Epithelial cell of esophagus (primary cell): ENCODE measurements at places on chromosomes 1 and 21.

DNA sequence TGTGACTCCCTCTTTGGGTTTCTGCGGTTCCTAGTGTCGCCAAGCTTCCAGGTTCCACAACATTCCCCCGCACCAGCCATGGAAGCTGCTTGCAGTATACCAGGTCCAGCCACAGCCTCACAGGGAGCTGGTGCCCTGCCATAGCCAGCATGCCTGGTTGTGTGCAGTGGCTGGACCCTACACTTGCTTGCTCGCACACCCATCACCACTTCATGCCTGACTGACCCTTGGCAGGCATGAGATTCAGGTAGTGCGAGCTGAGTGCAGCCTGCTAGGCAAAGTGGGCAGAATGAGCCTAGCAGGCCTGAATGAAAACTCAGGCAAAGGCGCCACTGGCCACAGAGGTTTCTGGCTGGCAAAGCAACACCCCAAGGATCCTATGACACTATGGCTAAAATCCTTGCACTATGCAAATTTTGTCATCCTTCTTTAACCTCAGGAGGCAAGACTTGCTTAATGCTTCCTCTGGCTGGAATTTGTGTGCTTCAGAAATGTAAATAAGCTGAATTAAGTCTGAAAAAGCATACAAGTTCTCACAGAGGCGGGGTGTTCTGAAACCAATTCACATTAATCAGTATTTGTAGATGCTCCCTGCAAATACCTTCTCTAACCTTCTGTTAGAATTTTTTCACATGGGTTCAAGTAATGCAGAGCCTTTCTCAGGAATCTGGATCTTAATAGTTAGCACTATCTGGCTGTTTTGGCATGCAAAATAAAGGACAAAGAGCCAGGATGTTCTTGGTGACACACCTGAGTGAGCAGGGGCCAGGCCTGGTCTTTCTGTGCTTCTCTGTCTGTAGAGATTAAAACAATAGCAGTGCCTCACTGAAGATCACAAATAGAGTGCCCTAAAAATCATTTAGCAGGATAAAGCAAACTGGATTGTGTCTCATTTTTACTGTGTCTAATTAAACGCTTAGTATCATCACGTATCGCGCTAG lies 256.9 kb downstream of the GPATCH2 start:
- no peak for DNase-seq

DNA sequence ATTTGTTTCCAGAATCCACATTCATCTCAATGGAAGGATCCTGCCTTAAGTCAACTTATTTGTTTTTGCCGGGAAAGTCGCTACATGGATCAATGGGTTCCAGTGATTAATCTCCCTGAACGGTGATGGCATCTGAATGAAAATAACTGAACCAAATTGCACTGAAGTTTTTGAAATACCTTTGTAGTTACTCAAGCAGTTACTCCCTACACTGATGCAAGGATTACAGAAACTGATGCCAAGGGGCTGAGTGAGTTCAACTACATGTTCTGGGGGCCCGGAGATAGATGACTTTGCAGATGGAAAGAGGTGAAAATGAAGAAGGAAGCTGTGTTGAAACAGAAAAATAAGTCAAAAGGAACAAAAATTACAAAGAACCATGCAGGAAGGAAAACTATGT lies 2.6 kb downstream of the GADD45A start:
- DNase-seq: peak; percentile 41

DNA sequence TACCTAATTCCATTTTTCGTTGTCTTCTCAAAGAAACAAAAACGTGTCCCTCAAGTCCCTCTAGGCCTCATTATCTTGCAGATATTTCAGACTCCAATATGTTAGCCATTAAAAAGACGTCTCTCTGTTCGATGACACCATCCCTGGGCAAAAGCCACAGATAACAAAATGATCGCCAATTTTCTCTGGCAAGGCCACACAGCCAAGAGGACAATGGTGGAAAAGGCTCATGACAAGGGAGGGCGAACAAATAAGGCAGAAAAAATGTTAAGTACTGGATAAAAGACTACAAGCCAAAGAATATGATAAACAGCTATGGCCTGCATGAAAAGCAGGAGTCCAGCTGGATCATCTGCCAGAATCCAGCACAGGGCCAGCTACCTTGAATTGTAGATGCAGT lies 82.9 kb downstream of the TBX15 start:
- no peak for DNase-seq

DNA sequence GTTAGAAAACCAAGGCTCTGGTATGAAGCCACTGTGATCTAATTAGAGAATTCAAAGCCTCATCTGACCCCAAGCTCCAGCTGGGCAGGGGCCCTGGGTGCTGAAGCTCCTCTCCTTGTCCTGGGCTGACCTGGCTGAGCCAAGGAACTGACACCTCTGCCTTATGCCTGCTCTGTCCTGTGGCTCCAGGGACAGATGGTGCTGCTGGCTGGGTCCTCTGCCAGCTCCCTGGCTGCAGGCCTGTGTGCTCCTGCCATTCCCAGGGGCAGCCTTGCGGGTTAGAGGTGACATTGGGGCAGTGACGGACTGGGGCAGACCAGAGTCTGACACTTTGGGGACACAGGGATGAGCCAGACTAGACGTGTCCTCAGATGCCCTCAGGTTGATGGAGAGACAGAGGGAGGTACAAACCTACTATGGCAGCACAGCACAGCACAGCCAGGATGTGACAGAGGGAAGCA lies 11.8 kb downstream of the ACOT11 start:
- no peak for DNase-seq

- no peak for DNase-seq
Measured at GRCh38 chr1:30403726-30404125, 319.7 kb downstream of the MATN1 start.

DNA sequence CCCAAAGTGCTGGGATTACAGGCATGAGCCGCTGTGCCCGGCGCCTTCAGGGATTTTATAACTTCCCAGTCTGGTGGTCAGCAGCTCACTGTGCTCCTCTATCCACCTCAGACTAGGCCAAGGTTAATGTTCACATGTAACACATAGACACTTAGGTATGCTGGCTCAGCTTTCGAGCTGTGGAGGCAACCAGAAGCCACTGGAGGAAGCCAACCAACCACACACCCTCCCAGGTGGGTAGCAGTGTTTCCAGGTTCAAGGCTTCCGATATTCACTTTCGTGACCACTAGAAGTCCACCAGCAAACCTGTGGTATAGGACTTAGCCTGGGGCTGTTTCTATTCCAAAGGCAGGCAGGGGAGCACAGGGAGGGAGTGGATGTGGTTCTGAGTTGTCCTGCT lies 255.9 kb upstream of the KIAA0040 start:
- no peak for DNase-seq

- no peak for DNase-seq
Measured at GRCh38 chr1:206682111-206682510, 2.6 kb upstream of the MAPKAPK2 start.

DNA sequence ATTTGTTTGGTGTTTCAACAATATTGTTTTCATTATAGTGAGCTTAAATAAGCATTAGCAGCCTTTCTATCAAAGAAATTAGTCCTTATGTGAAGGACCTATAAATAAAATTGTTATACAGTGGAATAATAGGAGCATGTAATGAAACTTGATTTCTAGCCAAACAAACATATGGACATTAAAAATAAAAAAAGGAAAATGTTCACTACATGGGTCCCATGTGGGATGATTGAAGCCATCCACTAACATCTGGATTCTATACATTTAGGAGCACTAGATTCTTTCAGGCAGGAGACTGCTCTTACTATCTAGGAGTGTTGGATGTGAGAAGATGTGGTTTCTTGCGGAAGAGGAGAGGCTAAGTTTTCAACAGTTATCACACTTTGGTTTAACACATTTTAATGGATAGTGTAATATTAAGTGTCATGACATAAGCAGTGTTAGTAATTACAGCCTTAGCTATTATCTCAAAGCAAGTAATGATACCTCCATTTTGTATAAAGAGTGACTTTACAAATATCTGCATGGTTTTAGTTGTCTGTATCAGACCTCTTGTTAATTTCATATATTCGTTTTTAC lies 62.3 kb downstream of the LYPLAL1 start:
- DNase-seq: no peak

DNA sequence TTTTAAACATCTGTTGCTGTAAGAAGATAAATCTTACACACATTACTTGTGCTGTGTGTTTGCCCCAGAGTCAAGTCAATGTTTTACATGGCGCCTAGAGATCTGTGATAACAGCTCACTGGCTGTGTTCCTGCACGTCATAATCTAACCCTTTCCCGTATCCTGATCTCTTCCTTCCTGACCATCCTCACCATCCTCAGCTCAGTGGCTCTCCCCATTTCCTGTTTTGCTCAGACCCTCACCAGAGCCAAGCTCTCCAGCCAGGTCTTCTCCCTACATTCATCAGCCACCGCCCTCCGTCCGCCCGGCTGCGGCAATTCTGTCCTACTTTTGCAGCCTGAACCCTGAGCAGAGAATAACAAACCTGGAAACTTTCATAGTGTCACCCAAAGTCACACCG lies 824.7 kb downstream of the USP25 start:
- DNase-seq: no peak

DNA sequence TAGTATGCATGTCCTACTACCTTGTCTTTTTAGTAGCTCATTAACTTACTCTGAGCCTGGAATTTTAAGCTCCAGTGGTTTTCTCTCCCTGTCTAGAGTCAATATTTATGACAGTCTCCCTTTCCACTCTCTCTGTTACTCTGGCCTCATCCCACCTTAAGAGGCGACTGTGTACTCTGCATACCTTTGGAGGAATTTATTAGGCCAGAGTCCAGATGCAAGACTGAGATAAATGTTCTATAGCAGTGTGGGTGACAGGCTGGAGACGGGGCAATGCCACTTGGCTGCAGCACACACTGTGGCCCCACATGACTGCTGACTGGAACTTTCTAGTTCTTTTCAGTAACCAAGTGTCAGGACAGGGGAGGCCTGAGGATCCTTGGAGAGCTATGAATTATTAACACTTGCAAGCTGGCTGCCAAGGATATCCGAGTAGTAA lies 4.1 kb upstream of the PDZK1 start:
- DNase-seq: no peak

DNA sequence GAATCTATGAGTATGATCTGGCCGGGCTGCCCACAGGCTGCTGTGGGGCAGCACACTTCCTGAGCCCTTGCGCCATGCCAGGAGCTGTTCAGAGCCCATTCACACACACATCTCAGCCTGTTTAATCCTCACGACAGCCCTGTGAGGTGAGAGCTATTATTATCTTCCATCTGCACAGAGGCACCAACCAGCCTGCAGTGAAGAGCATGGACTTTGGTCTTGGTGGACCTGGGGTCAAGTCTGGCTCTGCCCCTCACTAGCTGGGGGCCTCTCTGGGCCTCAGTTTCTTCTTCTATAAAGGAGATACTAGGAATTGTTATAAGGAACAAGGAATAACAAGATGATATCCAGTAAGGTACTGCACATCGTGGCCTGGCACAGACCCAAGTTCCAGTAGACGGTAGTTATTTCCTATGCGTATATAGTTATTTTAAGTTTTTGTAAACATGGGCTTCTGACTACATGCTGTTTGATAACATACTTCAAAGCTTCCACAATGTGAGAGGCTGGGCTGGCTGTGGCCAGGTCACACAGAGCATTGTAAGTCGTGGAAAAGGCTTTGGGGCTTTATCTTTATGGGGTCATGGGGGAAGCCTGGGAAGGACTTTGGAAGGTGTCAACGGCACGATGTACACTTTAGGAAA lies 3.4 kb upstream of the PADI2 start:
- DNase-seq: no peak

DNA sequence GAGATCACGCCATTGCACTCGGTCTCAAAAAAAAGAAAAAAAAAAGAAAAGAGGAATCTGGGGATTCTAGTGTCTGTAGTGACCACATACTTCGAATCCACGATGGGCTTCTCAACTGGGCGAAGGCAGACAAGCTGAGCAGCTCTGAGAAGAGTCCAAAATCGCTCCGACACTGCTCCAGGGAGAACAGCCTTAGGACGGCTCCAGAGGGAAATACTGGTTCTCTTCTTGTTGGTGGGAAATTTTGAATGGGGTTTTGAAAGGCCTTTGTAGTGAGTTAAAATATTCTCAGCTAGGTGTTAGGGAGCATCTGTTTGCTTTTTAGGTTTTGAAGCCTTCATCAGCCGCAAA lies 18.3 kb upstream of the HJV start:
- no peak for DNase-seq

DNA sequence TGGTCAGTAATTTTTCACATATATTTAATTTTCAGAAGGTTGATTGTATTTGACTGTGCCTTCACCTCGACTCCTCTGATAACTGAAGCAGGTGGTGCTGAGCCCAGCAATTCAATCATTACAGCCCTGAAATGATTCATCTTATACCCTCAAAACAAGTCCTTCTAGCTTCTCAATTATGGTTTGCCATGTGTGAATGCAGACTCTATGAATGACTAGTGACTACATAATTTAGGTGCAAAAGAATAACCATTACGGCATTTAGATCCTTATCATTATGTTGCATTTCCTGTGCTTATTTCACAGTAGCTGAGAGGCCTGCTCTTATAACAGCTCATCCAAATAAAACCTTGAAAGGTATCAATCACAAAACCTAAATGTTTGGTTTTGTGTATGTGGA lies 54.0 kb upstream of the COL11A1 start:
- DNase-seq: no peak

- DNase-seq: no peak
Measured at GRCh38 chr1:58862728-58863385, 79.0 kb upstream of the JUN start.

DNA sequence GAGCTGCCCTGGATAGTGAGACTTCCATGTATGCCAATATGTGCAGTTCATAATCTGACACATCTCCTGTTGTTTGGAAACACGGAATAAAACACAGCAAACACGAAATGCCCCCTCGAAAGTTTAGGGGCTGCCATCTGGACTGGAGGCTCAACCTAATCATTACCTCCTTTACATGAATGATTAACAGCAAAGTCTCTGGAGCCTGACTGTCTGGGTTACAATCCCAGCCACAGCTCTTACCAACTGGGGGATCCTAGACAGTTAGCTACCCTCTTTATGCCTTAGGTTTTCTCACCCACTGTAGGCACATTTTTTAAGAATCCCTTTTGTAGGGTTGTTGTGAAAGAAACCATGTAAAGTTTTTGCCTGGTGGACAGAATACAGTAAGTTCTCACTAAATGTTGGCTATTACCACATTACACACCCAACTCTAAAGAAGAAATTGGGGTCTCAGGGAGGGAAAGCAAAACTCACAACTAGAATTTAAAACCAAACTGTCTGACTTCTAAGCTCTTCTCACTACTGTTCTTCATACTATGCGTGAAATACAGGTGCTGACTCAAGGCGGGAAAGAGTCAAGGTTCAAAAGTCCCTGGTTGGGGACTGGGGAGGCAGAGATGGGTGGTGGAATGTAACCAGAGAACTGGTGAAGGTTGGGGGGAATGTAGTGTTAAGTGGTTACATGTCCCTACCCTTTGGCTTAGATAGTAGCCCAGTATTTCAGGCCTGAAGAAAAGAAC lies 24.2 kb downstream of the CYP4A22 start:
- no peak for DNase-seq

- no peak for DNase-seq
Measured at GRCh38 chr1:224914292-224914900, 15.1 kb upstream of the DNAH14 start.

- no peak for DNase-seq
Measured at GRCh38 chr1:110606657-110607535, 738 bp upstream of the KCNA2 start.
